ENCODE measurements at places on chromosomes 1 and 21.
A peak's percentile ranks its signal among the peaks of the same experiment; 100 is the strongest.

GRCh38 chr1:19730232-19730631 lies 65.6 kb downstream of the HTR6 start:
- no peaks in the 10 kb centered on the region for H3K27me3 ChIP-seq
- H3K4me1 ChIP-seq, result no peaks in the 10 kb centered on the region
- peaks cover 37% of the 10 kb centered on the region for H3K36me3 ChIP-seq
- DNase-seq, result no peak
- no peak overlapping the region for H3K27ac ChIP-seq

- peaks cover 9% of the 10 kb centered on the region for H3K4me1 ChIP-seq
- H3K27me3 ChIP-seq, result peaks cover 10% of the 10 kb centered on the region
- no peaks in the 10 kb centered on the region for H3K36me3 ChIP-seq
- no peak overlapping the region for H3K4me3 ChIP-seq
Observed at GRCh38 chr1:9385801-9386573, 93.3 kb downstream of the SPSB1 start.

- H3K36me3 ChIP-seq, result no peaks in the 10 kb centered on the region
- H3K27ac ChIP-seq, result peak overlapping the region; percentile 100
- DNase-seq, result no peak
- H3K4me1 ChIP-seq, result peaks cover 59% of the 10 kb centered on the region
- H3K4me3 ChIP-seq, result peak overlapping the region; percentile 87
Observed at GRCh38 chr1:150564051-150564991, 15.1 kb downstream of the MCL1 start.

- H3K27ac ChIP-seq, result peak overlapping the region; percentile 63
- peak overlapping the region; percentile 89 for H3K4me3 ChIP-seq
- peaks cover 20% of the 10 kb centered on the region for H3K4me1 ChIP-seq
- peaks cover 81% of the 10 kb centered on the region for H3K27me3 ChIP-seq
- H3K36me3 ChIP-seq, result no peaks in the 10 kb centered on the region
- no peak for DNase-seq
Observed at GRCh38 chr1:31715087-31715872, 11.5 kb upstream of the COL16A1 start.

DNA sequence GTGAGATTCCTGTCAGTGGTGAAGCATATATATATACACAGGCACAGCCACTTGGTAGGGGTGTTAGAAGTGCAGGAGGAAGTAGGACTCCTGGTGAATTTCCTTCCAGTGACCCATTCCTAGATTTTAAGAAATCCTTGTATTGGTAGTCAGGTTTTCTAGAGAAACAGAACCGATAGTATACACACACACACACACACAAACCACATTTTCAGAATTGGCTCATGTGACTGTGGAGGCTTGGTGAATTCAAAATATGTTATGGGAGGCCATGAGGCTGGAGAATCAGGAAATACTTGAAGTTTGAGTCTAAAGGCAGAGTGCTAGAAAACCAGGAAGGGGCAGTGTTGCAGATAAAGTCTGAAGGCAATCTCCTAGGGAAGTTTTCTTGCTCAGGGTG lies 114.2 kb downstream of the FCRL5 start:
- H3K27me3 ChIP-seq, result peaks cover 21% of the 10 kb centered on the region
- no peaks in the 10 kb centered on the region for H3K36me3 ChIP-seq
- H3K4me1 ChIP-seq, result no peaks in the 10 kb centered on the region
- H3K4me3 ChIP-seq, result no peak overlapping the region

- H3K4me3 ChIP-seq, result no peak overlapping the region
- H3K27ac ChIP-seq, result no peak overlapping the region
- peaks cover 13% of the 10 kb centered on the region for H3K27me3 ChIP-seq
Observed at GRCh38 chr1:234542211-234542850, 63.4 kb upstream of the TARBP1 start.

DNA sequence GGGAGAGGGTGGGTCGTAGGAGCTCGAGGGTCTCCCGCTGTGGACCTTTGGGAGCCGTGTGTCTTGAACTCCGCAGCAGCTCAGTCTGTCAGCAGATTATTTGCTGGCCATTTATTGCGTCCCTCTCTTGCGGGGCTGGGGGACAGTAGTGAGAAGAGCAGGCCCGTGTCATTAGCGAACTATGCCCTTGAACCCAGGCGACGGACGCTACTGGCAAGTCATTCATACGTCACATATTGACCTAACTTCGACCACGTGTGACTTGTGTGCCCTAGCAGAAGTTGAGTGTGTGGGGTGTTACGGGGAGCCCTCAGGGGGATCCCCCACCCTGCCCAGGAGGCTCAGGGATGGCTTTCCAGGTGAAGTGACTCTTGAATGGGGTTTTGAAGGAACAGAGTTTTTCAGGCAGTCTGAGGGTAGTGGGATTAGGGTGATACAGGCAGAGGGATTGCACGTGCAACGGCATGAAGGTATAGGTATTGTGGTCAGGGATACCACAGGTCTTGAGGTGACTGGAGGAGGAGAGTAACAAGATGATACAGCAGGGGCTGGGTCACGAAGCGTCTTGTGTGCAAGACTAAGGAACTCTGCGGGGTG lies 13.0 kb downstream of the RCC1 start:
- peak; percentile 14 for DNase-seq
- peak overlapping the region; percentile 95 for H3K4me3 ChIP-seq
- H3K27ac ChIP-seq, result peak overlapping the region; percentile 88
- peaks cover 18% of the 10 kb centered on the region for H3K4me1 ChIP-seq
- no peaks in the 10 kb centered on the region for H3K27me3 ChIP-seq
- no peaks in the 10 kb centered on the region for H3K36me3 ChIP-seq

DNA sequence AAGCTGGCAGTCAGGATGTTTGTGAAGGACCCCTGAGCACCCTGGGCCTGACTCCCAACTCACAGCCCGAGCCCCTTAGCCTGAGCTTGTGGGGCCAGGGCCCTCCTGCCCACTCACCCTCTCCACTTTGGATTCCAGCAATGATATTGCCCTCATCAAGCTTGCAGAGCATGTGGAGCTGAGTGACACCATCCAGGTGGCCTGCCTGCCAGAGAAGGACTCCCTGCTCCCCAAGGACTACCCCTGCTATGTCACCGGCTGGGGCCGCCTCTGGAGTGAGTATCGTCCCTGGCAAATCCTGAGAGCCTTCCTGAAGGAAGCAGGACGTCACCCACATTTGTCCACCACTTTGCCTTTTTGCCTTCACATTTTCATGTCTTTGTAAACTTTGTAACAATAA lies 5.0 kb downstream of the CTRC start:
- H3K27ac ChIP-seq, result no peak overlapping the region
- DNase-seq, result no peak
- peaks cover 48% of the 10 kb centered on the region for H3K27me3 ChIP-seq
- H3K4me3 ChIP-seq, result no peak overlapping the region
- no peaks in the 10 kb centered on the region for H3K4me1 ChIP-seq

DNA sequence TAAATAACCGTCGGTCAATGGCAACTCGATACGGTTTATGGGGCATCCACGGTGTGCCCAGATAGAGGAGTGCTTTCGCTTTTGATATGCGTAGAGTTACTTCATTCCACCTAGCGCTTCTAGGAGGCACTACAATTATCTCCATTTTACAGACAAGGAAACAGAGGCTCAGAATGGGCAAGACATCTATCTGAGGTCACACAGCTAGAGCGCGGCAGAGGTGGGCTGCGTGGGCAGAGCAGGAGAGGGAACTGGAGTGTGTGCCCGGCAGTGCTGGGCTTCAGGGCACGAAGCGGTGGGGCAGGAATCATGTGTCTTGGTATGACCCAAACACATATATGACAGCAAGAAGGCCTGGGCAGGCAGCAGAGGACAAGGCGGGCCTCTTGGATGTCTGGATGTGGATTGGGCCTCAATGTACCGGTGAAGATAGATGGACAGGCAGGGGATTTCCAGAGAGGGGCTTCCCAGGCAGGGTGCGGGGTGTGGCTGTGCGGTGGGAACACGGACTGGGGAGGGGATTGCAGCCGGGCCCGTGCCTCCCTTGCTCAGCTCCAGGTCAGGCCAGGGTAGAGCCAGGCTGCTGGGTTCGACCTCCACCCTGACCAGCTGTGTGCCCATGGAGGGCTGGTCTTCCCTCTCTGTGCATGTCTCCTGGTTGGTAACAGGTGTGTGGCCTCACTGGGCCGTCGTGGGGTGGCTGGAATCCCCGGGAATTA lies 21.2 kb downstream of the TP73 start:
- peaks cover 64% of the 10 kb centered on the region for H3K4me1 ChIP-seq
- peaks cover 6% of the 10 kb centered on the region for H3K27me3 ChIP-seq
- no peak for DNase-seq
- no peak overlapping the region for H3K4me3 ChIP-seq
- H3K36me3 ChIP-seq, result no peaks in the 10 kb centered on the region

DNA sequence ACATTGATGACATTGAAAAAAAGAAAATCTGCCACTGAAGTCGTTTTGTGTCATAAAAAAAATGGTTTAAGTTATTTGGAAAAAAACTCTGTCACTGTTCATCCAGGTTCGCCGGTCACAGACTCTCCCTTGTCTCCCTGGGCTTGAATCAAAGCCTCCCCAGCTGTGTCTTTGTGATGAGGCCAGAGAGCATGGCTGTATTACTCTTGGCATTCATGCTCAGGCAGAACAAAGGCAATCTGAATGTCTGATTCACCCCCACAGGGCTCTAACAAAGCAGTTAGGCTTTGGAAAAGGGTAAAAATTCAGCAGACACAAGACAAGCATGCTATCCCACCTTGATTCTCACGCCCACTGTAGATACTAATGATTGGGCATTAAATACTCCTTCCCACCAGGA lies 304.3 kb upstream of the PLD5 start:
- peaks cover 39% of the 10 kb centered on the region for H3K27me3 ChIP-seq
- H3K27ac ChIP-seq, result no peak overlapping the region
- H3K36me3 ChIP-seq, result no peaks in the 10 kb centered on the region
- no peak overlapping the region for H3K4me3 ChIP-seq
- DNase-seq, result no peak

GRCh38 chr1:43197343-43198127 lies 25.4 kb downstream of the CFAP57 start:
- H3K27ac ChIP-seq, result no peak overlapping the region
- peaks cover 9% of the 10 kb centered on the region for H3K27me3 ChIP-seq
- no peaks in the 10 kb centered on the region for H3K4me1 ChIP-seq
- no peaks in the 10 kb centered on the region for H3K36me3 ChIP-seq
- no peak for DNase-seq
- H3K4me3 ChIP-seq, result no peak overlapping the region

GRCh38 chr1:81840805-81841204 lies 40.1 kb downstream of the ADGRL2 start:
- no peak overlapping the region for H3K27ac ChIP-seq
- no peak for DNase-seq
- no peaks in the 10 kb centered on the region for H3K36me3 ChIP-seq
- no peak overlapping the region for H3K4me3 ChIP-seq
- no peaks in the 10 kb centered on the region for H3K27me3 ChIP-seq
- no peaks in the 10 kb centered on the region for H3K4me1 ChIP-seq

DNA sequence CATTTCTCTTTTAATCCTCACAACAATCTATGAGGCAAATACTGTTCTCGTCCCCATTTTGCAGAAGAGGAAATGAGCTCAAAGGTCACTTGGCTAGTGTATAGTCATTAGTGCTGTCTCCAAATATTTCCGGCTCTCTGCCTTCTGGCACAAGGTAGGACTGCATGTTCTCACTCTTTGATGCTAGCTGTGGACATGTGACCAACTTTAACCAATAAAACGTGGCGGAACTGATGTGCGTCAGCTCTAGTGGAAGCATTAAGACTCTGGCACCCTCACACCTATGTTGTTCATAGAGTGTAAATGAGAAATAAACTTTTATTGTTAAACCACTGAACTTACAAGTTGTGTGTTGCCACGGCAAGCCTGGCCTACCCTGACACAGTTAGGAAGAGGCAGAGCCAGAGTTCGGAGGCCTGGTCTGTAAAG lies 5.0 kb upstream of the KIF21B start:
- no peak overlapping the region for H3K27ac ChIP-seq
- peaks cover 24% of the 10 kb centered on the region for H3K4me1 ChIP-seq
- no peaks in the 10 kb centered on the region for H3K36me3 ChIP-seq
- DNase-seq, result no peak
- H3K4me3 ChIP-seq, result no peak overlapping the region

- no peak for DNase-seq
- H3K4me1 ChIP-seq, result peaks cover 6% of the 10 kb centered on the region
- no peaks in the 10 kb centered on the region for H3K36me3 ChIP-seq
- no peak overlapping the region for H3K27ac ChIP-seq
- H3K4me3 ChIP-seq, result no peak overlapping the region
Observed at GRCh38 chr21:33850401-33850800, 65.2 kb downstream of the ATP5PO start.

DNA sequence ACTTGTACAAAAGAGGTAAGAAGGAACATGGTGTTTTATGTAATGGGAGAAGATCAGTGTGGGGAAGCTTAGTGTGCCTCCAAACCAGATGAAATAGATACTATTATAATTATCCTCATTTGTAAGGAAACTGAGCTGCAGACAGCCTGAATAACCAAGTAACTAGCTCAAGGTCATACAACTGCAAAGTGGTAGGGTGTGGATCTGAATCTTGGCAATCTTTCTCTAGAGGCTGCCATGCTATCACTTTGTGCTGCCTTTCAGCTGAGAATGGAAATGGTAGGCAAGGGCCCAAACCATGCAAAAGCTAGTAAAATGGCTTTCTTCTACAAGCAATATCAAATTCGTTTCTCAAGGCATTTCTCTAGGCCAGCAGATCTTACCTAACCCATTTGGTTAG lies 51.0 kb downstream of the DUSP10 start:
- no peak overlapping the region for H3K4me3 ChIP-seq
- no peaks in the 10 kb centered on the region for H3K4me1 ChIP-seq
- no peak for DNase-seq
- no peak overlapping the region for H3K27ac ChIP-seq
- H3K36me3 ChIP-seq, result no peaks in the 10 kb centered on the region
- H3K27me3 ChIP-seq, result no peaks in the 10 kb centered on the region

DNA sequence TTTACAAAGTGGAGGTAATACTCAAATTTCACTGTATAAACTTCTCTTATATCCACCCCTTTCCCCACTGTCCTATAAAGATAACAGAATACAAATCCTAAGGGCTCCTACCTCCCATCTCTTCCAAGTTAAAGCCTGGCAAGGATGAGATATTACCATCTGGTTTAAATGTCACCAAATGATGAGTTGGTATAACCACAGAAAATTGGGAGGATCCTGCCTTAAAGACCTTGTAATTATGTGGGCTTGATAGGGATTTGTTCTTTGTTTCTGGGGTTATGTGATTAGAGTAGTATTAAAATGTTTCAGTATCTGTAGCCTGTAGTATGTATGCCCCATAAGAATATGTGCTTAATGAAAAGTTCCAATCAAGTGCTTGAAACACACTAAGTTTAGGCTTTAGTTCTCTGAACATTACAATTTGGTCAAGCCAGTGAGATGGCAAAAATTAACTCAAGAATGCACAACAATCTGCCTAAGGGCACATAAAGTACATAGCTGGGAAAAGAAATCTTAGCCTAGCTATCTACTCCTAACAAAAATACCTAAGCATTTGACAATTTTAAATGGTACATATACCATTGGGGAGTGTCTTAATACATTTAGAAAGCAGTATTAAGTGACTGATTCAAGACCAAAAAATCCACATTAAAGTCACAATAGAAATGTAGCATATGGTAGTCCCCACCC lies 14.0 kb downstream of the KDM5B start:
- no peak overlapping the region for H3K4me3 ChIP-seq
- H3K4me1 ChIP-seq, result peaks cover 33% of the 10 kb centered on the region
- H3K36me3 ChIP-seq, result no peaks in the 10 kb centered on the region
- no peak overlapping the region for H3K27ac ChIP-seq

GRCh38 chr1:18282851-18283600 lies 175.4 kb downstream of the IGSF21 start:
- no peak overlapping the region for H3K27ac ChIP-seq
- H3K36me3 ChIP-seq, result no peaks in the 10 kb centered on the region
- H3K4me1 ChIP-seq, result peaks cover 6% of the 10 kb centered on the region
- H3K4me3 ChIP-seq, result no peak overlapping the region
- no peak for DNase-seq
- H3K27me3 ChIP-seq, result peaks cover 31% of the 10 kb centered on the region

Measured in naive B cell (primary cell).